ENCODE measurements at places on chromosomes 12 and 14.

DNA sequence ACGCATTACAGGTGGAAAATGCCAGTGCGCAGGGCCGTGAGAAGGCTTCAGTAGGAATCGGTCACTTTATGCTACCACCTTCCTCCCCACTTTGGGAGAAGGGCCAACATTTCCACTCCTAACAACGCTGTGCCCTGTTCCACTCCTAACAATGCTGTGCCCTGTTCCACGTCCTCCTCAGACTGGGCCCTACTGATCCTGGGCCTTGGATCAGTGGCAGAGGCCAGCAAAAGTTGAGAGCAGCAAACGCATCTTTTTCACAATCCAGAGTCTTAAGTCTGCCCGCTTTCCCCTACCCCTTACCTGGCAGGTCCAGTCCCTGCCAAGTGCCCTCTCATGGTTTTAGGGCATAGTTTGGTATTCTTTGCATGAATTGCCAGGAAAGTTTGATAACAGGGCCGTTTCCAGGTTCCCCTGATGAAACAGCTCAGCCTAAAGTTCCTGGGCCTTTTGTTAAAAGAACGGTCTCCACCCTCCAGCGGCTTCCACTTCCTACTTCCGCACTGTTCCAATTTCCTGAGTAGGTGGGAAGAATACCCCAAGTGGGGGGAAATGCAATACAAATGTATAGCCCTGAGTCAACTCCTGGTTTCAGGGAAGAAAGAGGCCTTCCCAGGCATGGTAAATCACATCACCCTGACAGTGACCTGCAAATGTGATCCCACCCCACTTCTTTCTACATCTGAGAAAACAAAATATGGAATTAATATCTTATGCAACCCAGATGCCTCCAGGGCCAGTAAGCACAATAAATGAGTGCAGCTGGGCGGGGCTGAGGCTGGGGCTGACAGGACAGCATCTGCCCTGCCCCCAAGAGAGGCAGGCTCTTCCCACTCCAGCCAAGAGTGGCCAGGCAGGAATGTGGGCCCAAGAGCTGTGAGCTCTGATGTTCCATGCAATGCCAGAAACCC is 15.0 kb downstream of the KCTD10 start:
- no peak for DNase-seq

DNA sequence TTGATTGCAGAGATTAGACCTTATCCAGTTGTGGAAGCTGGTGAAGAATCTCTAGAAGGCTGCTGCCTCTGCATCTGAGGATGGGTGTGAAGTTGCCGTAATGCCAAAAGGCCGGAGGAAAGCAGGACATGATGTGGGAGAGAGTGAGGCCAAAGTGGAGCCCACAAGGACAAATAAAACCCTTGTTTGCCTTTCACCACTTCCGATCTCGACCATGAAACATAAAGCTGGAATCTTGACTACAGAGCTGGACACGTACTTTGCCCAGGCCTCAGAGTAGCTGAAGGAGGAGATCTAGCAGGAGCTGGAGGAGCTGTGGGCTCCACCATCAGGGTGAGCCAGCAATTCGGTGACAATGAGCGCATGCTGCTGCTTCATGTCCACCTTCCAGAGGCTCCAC is 5.0 kb upstream of the CACNA1C start:
- no peak for DNase-seq

DNA sequence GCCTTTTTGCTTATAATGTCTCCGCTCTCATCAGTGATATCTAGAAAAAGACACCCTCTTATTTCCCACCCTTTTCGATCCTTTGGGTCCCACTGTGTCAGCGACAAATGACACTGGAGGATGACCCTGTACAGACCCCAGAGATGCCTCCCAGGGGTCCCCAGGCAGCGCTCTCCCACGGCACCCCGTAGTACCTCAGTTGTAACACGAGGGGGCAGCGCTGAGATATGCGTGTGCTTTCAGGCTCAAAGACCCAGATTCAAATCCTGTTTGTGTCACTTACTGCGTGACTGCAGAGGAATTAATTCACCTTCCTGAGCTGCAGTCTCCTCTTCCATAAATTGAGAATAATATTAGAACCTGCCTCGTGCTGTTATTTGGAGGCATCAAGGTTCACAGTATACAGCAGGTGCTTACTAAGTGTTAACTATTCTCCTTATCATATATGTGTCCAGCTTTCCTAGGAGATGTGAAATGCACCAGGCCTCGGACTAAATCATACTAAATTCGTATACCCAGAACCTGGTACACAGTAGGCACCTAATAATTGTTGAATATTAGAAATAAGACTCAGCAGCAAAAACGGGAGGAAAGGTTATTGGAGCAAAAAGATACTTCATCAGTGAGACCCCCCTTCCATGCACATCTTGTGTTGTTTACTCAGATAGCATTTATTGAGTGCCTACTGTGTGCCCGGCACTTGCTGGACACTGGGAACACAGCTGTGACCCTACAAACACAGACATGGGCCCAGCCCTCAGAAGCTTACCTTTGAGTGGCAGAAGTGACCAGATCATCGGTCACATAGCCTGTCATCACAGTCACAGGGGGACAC is 99.9 kb downstream of the PHETA1 start:
- no peak for DNase-seq

GRCh38 chr12:26612203-26612602 is 220.8 kb downstream of the ITPR2 start:
- DNase-seq, result no peak

GRCh38 chr12:50069539-50069938 is 12.1 kb downstream of the ASIC1 start:
- no peak for DNase-seq

- DNase-seq, result no peak
These were observed 204.7 kb downstream of the EPS8 start for GRCh38 chr12:15584366-15585041.

DNA sequence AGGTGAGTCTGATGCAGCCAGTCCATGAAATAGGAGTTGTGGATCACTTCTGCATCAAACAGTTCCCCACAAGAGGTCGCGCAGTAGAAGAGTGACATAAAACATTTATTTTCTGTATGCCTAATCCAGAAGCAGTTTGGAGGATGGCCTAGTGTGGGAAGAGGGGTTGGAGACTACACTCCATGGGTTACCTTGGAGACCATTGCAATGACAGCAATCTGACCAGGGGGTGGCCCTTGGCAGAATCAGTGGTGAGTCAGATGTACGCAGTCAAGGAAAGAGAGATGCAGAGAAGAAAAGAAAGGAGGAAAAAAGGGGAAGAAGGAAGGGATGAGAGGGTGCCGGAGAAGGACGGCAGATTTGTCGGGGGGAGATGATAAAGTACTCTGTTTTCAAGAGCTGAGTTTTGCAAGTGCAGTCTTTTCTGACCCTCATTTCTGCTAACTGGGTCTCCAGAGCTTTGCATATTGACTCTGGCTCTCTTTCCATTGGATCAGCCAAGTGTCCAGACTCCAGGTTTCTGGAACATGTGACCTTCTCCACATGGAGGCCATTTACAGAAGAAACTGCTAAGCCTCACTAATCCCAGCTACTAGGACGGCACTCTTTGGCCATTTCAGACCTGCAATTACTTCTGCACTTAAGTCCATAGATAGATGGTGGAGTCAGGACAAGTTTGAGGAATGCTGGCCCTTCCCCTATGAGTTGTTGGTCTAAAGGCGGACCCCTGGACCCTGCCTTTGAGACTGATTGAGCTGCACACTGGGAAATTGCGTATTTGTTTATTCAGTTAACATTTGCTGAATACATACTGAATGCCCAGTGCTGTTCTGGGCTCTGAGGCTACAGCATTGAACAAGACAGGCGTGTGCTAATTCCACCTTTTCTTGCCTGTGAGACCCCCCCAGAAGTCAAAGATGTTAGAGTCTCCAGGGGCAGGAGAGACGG is 424.2 kb downstream of the BCL11B start:
- no peak for DNase-seq

- no peak for DNase-seq
These were observed 55.4 kb downstream of the PLXNC1 start for GRCh38 chr12:94203796-94204195.

GRCh38 chr12:124347805-124348658 is 53.1 kb downstream of the RFLNA start:
- DNase-seq, result no peak

DNA sequence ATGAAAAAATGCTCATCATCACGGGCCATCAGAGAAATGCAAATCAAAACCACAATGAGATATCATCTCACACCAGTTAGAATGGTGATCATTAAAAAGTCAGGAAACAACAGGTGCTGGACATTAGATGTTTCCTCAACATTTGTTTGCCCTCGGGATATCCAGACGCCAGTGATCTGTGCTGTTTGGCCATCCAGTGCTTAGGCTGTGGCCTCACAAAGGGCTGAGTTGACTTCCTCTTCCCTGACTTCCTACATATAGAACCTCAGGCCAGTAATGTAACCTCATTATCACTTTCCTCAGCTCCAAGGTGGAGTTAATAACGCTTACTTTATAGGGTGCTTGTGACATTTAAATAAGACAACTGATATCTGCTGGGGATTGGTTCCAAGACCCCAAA is 51.8 kb downstream of the SLC15A5 start:
- DNase-seq, result no peak

DNA sequence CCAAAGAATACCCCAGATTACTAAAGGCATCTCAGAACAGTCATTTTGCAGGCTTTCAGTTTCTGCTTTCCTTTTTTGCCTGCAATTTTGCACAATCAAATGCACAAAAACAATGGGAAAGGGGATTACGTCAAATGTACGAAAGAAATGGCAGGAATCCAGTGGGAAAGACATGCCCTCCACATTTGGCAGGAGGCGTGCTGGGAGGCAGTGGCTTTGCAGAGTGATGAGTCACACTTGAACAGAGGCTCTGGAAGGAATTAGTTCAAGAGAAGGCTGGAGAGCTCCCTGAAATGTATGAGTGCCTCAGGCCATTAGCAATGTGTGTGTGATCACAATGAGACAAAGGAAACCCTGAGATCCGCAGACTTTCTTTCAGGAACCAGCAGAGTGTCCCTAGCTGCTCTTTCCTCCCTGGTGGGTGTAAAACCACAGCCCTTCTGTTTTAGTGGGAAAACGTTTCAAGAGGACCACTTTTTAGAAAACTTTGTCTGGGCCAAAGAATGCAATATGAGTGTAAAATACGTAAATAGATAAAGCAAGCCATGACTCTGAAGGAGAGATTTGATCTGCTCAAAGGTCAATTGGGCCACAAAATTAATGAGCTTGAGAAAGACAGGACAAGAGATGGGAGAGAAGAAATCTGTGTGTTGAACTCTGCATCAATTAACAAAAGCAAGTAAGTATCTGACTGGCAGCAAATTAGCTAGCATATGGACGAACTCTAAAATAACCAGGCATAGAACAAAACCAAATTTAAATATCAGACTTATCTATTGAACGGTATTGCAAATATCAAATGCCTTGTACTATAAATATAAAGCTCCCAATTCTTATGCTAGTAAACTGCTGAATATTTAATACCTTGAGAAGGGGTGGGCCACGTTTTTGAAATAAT is 155.4 kb upstream of the PDE3A start:
- no peak for DNase-seq

DNA sequence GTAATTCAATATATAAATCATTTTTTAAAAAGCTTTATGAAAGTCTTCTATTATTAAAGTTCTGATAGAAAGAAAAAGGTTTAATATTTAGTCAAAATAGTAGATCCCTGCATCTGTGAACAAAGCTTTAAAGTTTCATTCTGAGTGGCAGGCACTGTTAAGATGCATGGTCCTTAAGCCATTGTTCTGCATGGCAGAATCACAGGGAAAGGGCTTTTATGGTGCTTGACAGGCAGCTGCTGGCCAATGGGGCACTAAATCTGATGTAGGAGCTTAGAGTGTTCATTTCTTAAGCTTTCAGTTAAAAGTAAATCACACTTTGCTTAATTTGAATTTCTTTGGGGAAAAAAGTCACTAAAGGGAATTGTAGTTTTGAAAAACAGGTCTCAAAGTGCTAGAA is 148.2 kb downstream of the PLEKHA5 start:
- no peak for DNase-seq

GRCh38 chr14:89425931-89426330 is 8.9 kb upstream of the FOXN3 start:
- DNase-seq, result no peak

GRCh38 chr12:69633061-69633460 is 22.4 kb upstream of the LRRC10 start:
- DNase-seq, result no peak

DNA sequence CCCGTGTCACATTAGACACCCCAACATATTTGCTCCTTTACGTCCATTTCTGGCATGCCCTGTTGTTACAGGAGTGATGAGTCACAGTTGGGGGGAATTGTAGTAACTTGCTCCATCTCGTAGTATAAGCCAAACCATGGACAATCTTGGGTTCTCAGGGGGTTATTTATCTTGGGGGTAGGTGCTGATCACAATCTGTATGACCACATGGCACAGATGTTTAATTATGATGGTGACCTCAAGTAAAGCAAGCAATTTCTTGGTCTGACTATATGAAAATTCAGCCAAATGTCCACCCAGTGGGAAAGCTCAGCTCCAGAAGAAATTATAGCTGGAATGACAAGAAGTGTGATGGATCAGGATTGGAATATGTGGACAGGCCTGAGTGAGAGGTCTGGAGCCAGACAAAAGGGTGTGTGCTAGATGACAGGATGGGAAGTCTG is 32.1 kb upstream of the STON2 start:
- DNase-seq, result no peak

DNA sequence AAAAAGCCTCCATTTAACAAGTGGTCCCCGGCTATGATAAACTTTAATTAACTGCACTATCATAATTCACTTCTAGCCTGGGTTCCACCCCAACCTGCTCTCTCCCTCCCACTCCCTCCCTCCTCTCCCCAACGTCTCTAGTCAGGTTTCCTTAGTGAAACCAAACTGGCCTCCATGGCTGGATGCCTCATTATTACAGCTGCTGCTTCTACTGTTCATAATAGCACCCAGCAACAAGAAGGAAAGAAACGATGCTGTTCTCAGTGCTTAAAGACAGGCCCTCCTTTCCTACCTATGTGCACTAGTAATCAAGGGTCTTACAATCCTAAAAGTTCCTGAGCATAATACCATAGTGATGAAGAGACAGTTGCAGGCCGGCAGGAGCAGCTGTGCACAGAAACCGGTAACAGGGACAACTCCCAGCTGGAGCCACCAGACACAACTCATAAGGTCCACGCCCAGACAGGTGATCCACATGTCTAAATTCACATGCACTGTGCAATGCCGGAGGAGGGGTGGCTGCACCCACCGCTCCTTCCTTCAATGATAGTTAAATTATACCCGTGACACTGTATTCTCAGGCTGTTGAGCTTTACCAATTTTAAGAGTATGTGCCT is 6.2 kb downstream of the IRF2BPL start:
- DNase-seq, result no peak

- DNase-seq, result no peak
These were observed 138.9 kb downstream of the GCH1 start for GRCh38 chr14:54763761-54764160.

DNA sequence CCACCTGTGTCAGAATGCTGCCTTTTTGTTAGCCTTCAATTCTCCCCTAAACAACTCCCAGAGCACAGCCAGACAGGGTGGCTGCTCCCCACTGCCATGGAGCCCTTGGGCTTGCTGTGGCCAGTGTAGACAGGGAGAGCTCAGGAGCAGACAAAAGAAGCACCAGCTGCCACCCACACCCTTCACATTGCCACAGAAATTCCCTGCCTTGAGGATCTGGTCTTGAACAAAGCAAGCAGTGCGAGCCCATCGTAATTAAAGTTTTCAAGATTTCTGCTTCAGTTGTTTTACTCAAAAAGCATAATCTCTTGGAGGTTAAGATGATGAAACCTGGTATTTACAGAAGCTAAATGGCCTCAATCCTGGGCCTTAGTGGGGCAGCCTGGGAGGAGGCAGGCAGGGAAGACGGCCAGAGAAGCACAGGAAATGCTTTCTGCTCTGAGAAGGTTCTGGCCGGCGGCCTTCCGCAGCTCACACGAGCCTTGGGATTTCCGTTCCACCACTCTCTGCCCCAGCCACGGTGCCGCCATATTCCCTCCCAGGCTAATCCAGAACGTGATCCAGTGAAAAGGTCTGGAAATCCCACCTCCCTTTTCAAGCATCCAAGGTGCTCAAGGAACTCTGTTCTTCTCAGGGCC is 535.2 kb downstream of the BCL11B start:
- DNase-seq, result no peak
